ENCODE measurements at places on chromosomes 4 and X.

DNA sequence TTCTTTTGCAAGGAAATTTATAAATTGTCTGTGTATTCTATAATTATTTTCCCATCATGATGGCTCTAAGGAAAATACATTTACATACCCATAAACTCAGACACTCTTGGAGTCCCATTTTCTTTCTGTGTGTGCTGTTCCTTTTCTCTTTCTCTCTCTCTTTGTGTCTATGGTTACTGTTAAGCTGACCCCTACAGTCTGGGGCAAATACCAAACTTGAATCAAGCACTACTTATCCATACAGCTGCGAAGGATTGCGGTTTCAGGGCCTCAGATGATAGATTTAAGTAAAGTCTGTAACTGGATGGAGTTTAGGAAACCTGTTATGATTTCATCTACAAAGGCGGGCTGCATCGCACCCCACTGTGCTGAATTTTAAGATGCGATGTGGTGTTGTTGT is 150.2 kb downstream of the SHROOM3 start:
- DNase-seq: peak; percentile 36

GRCh38 chrX:147901461-147902126 is 10.1 kb upstream of the FMR1 start:
- no peak for DNase-seq

DNA sequence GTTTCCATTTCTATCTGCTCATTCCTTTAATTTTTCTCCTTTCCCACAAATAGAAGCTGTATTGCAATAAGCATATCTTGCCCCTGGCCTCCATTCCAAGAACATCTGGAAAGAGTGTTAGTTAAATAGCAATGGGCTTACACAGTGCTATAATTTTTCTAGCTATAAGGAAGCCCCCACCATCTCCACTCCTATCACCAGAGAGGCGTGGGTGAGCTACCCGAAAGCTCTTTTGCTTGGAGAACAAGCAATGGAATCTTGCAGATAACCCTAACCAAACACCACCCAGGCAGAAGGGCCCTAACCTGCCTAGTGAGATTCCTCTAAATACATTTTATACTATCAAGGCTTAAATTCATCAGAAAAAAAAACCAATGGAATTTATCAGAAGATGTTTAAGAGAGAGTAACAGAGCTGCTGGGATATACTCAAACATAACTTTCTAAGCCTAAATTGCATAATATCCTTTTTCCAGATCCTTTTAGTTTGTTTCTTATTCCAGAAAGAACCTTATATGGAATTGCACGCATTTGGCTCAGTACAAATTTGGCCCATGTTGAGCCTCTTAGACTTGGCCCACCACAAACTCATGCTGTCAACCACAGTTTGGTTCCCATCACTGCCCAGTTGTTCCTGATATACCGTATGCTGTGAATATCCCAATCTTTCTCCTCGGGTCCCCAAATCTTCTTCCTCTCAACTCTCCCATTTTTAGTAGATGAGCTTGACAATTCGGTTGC is 91.6 kb upstream of the PLAC1 start:
- DNase-seq: peak; percentile 50

- peak; percentile 85 for DNase-seq
Measured at GRCh38 chrX:24231131-24231540, 81.6 kb downstream of the ZFX start.

- peak; percentile 41 for DNase-seq
Measured at GRCh38 chrX:275967-276580, 5.1 kb upstream of the PLCXD1 start.

GRCh38 chr4:171279131-171279530 is 534.1 kb upstream of the GALNTL6 start:
- no peak for DNase-seq

DNA sequence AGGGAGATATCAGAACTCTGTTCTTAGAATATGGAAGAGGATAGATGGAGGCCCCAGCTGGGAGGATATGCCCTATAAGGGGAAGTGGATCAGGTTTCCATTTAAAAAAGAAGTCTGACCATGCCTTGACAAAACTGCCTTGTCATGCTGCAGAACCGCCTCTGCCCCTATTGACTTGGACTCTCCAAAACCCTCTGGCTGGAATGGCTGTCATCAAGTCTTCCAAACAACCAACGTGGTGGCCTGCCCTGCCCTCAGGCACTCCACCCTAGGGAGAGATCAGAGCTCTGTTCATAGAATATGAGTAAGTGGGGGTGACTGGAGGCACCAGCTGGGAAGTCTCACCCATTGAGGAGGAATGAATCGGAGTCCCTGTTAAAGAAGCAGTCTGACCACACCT is 114.9 kb downstream of the VSIG4 start:
- DNase-seq: no peak

DNA sequence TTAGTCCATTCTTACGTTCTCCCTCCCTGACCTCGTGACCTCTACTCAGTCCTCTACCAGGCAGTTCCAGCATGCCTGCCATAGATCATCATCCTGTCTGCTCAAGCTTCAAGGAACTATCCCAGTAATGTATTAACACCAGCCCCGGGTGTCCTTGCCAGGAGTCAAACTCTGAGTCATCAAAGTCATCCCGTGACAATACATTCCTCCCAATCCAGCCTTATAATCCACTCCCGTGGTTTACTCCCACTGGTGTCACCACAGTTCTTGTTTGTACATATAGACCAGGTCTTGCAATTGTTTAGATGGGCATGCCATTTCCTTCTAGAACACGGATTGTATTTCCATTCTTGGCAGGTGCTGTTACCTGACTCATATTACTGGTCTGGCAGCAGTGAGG is 68.7 kb upstream of the TAB3 start:
- DNase-seq: peak; percentile 54

- peak; percentile 38 for DNase-seq
Measured at GRCh38 chr4:7906171-7906701, 33.4 kb downstream of the AFAP1 start.

Data from fibroblast of pulmonary artery (primary cell).